DND-41 (cell line): ENCODE measurements at places on chromosomes 2 and 18.

GRCh38 chr2:120995152-120995551 is 259.5 kb downstream of the GLI2 start:
- no peak overlapping the region for H3K27ac ChIP-seq
- DNase-seq = no peak
- no peaks in the 10 kb centered on the region for H3K36me3 ChIP-seq
- H3K27me3 ChIP-seq = no peaks in the 10 kb centered on the region

GRCh38 chr18:31099450-31100230 is 2.6 kb downstream of the DSC2 start:
- H3K4me1 ChIP-seq = no peaks in the 10 kb centered on the region
- H3K27ac ChIP-seq = no peak overlapping the region
- no peak for DNase-seq
- no peak overlapping the region for H3K4me3 ChIP-seq
- H3K27me3 ChIP-seq = no peaks in the 10 kb centered on the region
- no peaks in the 10 kb centered on the region for H3K36me3 ChIP-seq

GRCh38 chr2:233165895-233166661 is 85.4 kb upstream of the ATG16L1 start:
- no peak overlapping the region for H3K4me3 ChIP-seq
- H3K4me1 ChIP-seq = no peaks in the 10 kb centered on the region
- peaks cover 77% of the 10 kb centered on the region for H3K36me3 ChIP-seq

DNA sequence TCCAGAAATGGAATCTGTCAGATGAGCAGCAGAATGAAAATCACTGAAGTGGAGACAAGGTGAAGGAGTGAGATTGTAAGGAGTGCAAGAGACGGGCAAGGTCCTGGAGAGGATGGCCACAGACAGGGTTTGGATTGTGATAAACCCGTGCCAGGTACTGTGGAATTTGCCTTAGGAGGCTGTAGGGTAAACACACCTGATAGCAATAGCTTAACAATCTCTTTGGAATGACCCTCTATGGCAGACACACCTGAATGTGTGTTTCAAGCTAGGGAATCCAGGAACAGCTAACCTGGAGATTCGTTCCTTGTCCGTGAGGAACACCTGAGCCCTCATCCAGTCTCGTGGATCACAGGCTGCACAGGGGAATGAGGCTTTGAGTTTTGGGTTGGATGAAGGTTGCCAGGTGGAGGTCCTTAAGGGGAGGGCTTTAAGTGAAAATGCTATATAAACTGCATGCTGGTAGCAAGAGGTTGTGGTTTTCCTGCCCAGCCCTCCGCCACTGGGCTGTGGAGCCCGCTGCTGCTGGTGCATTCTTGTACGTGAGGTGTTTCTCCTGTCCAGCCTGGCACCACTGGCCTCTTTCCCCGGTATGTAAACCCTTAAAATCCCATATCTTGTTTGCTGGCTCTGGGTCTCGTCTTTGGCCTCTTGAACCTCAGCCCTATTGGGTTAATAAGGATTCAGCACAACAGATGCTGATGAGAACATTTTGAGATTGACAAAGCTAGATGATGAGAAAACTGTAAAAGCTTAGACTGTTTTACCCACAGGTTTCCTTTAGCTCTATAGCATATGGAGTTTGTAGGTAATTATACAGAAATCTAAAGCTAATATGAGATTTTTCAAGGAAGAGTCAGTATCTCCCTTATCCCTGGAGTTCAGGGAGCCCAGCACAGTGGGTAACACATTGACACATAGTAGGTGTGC is 117.9 kb downstream of the ARHGAP15 start:
- no peak for DNase-seq
- H3K36me3 ChIP-seq = peaks cover 71% of the 10 kb centered on the region
- H3K4me1 ChIP-seq = peaks cover 28% of the 10 kb centered on the region
- H3K27ac ChIP-seq = peak overlapping the region; percentile 31; the same call in 1 of the 2 replicates

DNA sequence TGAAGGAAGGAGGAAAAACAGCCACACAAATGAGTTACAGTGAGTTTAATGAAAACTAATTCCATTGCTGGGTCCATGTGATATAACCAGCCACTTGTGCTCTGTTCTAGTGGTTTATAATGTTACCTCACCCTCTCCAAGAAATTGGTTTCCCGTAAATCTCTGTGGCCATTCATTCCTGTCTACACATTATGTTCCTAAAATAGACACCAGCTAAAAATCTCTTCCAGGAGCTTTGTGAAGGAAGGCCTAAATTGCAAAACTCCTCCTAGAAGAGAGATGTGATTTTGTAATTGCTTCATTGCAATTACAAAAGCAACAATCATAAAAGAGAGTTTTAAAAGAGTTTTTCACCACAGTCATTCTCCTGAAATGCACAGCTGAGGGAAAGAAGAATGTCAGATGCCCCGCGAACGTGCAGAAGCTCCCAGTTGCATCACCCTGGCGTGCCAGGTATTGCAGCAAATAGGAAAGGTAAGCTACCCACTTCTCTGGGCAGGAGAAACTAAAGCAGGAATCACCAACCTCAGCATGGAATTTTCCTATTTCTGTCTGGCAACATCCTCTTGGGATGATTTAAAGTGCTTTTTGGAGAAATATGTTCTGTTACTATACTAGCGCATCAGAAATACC is 1.7 kb downstream of the SCN1A start:
- no peak overlapping the region for H3K4me3 ChIP-seq
- peaks cover 3% of the 10 kb centered on the region for H3K4me1 ChIP-seq
- H3K27ac ChIP-seq = no peak overlapping the region
- peaks cover 6% of the 10 kb centered on the region for H3K27me3 ChIP-seq

DNA sequence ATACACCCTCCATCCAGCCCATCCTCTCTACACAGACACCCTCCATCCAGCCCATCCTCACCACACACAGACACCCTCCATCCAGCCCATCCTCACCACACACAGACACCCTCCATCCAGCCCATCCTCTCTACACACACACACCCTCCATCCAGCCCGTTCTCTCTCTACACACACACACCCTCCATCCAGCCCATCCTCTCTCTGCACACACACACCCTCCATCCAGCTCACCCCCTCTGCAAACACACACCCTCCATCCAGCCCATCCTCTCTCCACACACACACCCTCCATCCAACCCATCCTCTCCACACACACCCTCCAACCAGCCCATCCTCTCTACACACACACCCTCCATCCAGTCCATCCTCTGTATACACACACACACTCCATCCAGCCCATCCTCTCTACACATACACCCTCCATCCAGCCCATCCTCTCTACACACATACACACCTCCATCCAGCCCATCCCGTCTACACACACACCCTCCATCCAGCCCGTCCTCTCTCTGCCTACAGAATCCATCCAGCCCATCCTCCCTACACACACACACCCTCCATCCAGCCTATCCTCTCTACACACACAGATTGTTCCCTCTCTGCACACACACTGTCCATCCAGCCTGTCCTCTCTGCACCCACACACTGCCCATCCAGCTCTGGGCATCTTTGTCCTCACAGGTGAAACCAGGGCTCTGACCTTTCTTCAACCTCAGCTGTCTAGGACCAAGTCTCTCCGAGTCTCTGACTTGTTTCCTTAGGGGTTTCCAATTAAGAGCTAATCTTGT is 81.2 kb downstream of the EIPR1 start:
- H3K36me3 ChIP-seq = no peaks in the 10 kb centered on the region
- H3K27ac ChIP-seq = no peak overlapping the region
- no peak for DNase-seq
- H3K4me3 ChIP-seq = no peak overlapping the region

- no peaks in the 10 kb centered on the region for H3K4me1 ChIP-seq
- no peaks in the 10 kb centered on the region for H3K36me3 ChIP-seq
- peaks cover 2% of the 10 kb centered on the region for H3K27me3 ChIP-seq
- no peak for DNase-seq
Measured at GRCh38 chr18:50578651-50579050, 18.8 kb downstream of the MAPK4 start.

DNA sequence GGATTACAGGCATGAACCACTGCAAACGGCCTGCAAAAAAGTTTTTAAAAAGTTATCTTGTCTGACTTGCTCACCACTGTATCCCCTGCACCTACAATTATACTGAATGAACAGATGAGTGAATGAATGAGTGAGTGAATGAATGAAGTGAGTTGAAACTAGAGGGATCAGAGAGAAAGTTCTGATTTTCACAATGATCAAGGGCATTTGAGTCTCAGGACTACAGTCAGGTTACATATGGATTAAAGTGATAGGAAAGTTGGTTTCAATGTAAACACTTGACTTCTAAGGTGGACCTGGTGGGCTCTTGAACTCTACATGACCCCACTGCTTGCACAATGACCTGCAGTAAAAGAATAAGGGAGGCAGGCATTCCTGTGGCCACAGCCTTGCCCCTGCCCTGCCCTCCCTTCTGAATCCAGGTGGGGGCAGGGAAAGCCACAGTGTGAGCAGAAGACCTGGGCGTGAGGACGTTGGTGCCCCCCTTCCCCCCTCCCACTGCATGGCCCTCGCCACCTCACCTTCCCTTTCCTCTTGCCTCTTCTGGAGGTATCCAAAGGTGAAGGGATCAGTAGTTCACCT is 10.7 kb downstream of the C2orf80 start:
- no peaks in the 10 kb centered on the region for H3K27me3 ChIP-seq
- DNase-seq = no peak
- H3K4me1 ChIP-seq = 0 out of 2 replicates have a peak, but pooled peaks cover 2% of the 10 kb centered on the region

GRCh38 chr2:121085801-121086200 is 199.2 kb downstream of the TFCP2L1 start:
- H3K4me1 ChIP-seq = no peaks in the 10 kb centered on the region
- no peak overlapping the region for H3K27ac ChIP-seq
- no peak overlapping the region for H3K4me3 ChIP-seq
- H3K36me3 ChIP-seq = no peaks in the 10 kb centered on the region
- no peak for DNase-seq

DNA sequence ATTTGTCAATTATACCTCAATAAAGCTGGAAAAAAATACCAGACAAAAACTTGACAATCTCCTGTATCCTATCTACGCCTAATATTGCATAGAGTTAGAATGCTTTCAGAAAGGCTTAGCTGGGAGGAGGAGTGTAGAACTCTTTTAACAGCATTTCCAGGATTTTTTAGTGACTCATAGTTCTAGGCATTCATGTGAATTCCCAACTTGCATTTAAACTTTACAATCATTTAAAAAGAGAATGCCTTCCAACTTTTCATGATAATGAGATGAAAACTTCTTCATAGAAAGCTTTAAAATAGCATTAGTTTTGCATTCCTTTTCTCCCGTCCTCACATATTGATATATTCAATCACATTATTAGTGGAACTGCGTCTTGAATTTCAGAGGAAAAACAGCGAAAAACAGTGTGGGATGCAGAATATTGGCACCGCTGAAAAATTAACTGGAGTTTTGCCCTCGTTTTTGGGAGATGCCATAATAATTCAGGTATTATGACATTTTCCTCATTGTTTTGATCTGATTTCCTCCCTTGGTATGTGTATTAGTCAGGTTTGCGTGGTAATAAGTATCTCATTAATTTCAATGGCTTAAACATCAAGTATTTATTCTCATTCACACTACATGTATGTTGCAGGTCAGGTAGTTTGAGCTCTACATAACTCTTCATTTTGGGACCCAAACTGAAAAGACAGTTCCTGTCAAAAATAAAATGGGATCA is 293.2 kb upstream of the FIGN start:
- H3K4me3 ChIP-seq = no peak overlapping the region
- no peaks in the 10 kb centered on the region for H3K27me3 ChIP-seq
- H3K27ac ChIP-seq = no peak overlapping the region
- no peak for DNase-seq
- H3K4me1 ChIP-seq = peaks cover 9% of the 10 kb centered on the region

DNA sequence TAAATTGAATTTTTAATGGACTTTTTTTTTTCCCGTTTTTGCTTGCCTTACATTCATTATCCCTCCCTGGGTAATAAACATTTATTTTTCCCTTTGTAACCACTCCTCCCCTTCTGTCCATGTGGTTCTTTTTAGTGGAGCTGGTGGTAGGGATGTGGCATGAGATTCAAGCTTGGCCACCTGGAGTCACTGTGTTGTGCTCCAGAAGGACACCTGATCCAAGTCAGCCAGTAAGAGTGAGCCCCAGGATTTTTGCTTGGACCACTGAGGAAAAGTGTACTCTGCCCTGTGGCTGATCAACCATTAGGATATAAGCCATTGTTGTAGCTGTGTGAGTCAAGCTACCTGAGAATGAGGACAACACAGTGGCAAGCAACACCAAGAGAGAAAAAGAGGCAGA is 11.1 kb upstream of the ACTR3 start:
- no peaks in the 10 kb centered on the region for H3K27me3 ChIP-seq
- H3K4me3 ChIP-seq = no peak overlapping the region
- no peak for DNase-seq
- H3K27ac ChIP-seq = no peak overlapping the region

DNA sequence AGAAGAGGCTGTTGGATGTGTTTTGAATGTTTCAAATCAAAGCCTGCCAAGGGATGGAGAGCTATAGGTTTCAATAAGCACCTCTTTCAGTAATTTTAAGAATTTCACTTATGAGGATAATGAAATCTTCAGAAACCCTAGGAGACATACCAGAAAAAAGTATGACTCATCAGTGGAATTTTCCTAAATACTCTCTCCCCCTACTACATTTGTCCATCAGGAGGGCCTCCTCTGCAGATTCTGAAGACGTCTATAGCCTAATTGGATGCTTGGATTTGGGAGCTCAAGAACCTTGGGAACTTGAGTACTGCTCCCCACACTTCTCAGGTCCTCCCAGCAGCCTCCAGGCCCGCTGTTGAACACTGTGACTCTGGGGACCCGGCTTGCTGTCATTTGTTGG is 374.3 kb downstream of the SLC4A3 start:
- no peaks in the 10 kb centered on the region for H3K36me3 ChIP-seq
- no peak for DNase-seq
- no peaks in the 10 kb centered on the region for H3K4me1 ChIP-seq
- H3K27ac ChIP-seq = no peak overlapping the region
- peaks cover 17% of the 10 kb centered on the region for H3K27me3 ChIP-seq
- no peak overlapping the region for H3K4me3 ChIP-seq

DNA sequence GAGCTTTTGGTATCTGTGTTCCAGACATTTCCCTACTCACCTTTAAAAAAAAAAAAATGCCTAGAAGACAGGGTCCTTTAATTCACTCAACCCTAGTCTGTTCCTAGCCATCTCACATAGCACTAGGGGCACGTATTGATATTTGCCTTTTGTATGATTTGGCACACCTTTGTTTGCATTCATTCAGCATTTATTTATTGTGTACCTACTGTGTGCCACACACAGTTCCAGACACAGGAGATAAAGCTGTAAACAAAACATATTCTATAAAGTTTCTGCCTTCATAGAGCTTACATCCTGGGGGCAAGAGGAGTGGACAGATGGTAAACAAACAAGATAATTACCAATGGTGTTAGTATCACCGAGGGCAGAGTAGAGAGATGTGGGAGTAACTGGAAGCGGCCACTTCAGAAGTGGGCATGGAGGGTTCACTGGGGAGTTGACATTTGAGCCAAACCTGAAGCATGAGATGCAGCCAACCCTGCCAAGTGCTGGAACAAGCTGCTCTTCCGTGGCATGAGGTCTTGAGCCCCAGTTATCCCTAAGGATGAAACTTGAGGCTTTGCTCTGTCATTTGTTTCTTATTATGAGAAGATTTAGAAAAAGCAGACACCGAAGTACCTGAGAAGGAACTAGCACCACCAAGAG is 18.2 kb downstream of the MAPRE2 start:
- no peaks in the 10 kb centered on the region for H3K4me1 ChIP-seq
- no peak overlapping the region for H3K27ac ChIP-seq
- no peaks in the 10 kb centered on the region for H3K27me3 ChIP-seq
- no peaks in the 10 kb centered on the region for H3K36me3 ChIP-seq
- no peak for DNase-seq
